ENCODE measurements at places on chromosomes 16 and 17.

- no peak for DNase-seq
Observed at GRCh38 chr16:65658787-65659220, 536.9 kb upstream of the CDH11 start.

DNA sequence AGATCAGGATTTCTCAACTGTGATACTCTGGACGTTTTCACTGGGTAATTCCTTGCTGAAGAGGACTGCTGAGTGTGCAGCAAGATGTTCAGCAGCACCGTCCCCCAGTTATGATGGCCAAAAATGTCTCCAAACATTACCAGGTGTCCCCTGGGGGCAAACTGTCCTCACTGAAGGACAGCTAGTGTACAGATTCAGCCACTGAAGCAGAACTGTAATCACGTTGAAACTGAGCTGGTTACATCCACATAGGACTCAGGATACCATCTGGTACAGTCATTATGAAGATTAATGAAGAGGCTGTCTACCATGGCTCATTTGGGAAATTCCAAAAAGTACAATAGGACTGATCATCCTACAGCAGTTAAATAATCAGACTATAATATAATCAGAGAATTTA, 43.3 kb upstream of the GINS3 start:
- DNase-seq, result no peak

DNA sequence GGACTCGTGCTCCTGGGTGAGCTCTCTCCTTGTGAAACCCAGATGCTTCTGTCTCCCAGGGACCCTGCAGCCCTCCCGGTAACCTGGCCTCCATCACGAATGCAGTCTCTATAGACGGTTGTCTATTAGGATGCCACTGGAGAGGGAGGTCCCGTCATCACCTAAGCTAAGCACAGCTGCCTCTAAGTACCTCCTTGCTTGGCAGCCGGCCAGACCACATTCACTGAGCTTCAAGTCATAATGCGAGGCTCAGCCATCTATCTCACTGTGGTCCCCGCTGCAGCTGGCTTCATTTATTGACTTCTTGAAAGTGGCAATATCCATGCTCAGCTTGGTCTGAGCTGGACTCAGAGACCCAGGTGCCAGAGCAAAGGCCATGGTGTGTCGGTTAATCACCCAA, 74.5 kb upstream of the HSBP1 start:
- no peak for DNase-seq

GRCh38 chr16:82639666-82640336, 13.0 kb downstream of the CDH13 start:
- DNase-seq, result no peak

GRCh38 chr17:42586514-42587230, 9.1 kb upstream of the PSMC3IP start:
- no peak for DNase-seq
